Daoy (cell line): ENCODE measurements at places on chromosomes 3 and 15. TPM values are rescaled to one million over a fixed set of nuclear protein-coding genes. Genes with fewer than 3 reads are reported as not detected.

FSD2 gene
- total RNA-seq, result not detected in 2 replicates

ITIH1 gene
- total RNA-seq, result not detected in 2 replicates

- peak; percentile 32 for DNase-seq
Observed at GRCh38 chr3:38131621-38132369, 5.1 kb downstream of the ACAA1 start.

- no peak for DNase-seq
Observed at GRCh38 chr15:81053621-81054020, 52.9 kb downstream of the TLNRD1 start.

DNA sequence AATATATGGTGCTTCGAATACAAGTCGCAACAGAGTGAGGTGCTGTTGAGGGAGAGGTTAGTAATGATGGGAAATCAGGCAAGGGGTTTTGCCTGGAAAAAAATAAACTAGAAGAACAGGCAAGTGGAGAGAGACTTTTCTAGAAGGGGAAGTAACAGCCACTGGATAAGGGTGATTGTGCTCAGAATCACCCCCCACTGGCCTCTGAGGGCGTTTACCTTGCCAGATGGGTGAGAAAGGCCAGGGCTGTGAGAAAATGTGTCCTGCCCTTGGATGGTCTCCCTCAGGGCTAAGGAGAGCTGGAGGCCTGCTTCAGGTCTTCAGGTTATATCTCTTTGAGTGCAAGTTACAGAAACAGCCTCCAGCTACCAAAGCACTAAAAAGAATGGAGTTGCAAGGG is 151.8 kb downstream of the MEX3B start:
- DNase-seq, result no peak

DNA sequence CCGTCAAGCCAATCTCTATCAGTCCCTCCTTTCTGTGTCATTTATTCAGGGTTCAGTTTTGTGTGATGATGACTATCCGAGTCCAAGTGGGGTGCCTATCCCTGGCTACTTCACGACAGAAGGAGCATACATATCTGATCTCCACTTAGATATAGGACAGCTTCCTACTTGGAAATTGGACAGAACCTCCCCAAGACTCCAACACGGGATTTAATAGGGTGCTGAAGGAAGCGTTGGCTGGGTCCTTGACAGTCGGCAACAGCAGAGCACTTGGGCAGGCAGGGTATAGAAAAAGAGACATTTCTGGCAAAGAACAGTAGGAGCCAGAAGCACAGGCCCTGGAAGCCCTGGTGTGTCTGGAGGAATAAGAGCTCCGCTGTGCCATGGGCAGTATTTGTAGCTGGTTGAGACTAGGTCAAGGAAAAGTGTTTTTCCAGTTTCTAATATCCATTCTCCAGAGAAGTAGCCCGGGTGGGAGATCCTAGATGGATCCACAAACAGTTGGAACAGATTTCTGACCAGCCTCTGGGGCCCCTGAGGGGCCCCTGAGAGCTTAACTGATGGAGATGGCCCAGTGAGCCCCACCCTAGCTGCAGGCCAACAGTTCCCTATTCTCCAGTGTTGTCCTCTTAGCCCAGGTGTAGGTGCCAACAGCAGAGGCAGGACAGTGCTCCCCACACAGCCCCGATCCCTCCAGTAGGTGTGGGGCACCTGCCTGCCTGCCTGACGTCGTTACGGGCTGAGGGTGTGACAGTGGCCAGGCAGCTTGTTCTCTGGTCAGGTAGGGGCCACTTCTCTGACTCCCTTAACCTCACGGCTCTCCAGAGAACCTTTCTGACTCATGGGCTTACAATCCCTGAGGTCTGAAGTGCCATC is 130.8 kb downstream of the CHCHD6 start:
- peak; percentile 27 for DNase-seq

SH2D7 gene
- not detected in 2 replicates for total RNA-seq

GRCh38 chr15:69556344-69556743 is 103.7 kb downstream of the RPLP1 start:
- no peak for DNase-seq

GRCh38 chr15:101246824-101247745 is 4.8 kb downstream of the CHSY1 start:
- DNase-seq, result no peak

CLDN18 gene
- total RNA-seq, result not detected in 2 replicates

DNA sequence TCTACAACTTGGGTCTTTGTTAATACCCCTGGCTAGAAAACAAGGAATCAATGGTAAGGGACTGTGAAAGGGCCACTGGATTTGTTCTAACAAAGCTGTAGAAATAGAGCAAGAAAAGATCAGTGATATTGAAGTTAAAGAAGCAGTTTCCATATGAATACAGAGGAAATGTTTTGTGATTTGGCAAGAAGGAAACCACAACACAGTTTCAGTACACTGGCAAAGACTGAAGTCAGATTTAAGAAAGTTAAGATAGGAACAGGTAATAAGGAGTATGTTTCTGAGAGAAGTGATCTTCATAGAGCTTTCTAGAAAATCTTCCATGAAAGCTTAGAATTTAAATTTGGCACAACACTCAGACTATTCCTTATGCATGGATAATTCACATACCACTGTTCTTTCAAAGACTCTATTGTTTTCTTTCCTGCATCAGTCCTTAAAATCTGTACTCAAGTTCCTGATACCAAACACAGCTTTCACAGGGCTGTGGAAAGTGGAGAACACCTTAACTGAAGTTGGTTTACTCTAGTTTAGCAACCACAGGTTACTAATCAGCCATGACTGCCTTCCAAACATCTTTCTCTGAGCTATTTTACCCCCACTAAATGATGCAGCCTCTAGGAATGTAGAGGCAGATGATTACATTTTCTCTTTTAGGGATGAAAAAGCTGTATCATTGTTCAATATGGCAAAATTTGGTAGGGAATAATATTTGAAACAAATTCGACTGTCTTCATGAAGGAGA is 32.4 kb upstream of the ALCAM start:
- no peak for DNase-seq

- no peak for DNase-seq
Observed at GRCh38 chr15:59052915-59053407, 52.0 kb upstream of the CCNB2 start.

APBA2 gene
- 21.5 and 27.5 TPM in 2 replicates for total RNA-seq

SLCO3A1 gene
- 2.3 and 2.9 TPM in 2 replicates for total RNA-seq

CCR9 gene
- not detected in 2 replicates for total RNA-seq
